ENCODE measurements at places on chromosomes 1 and 21.

DNA sequence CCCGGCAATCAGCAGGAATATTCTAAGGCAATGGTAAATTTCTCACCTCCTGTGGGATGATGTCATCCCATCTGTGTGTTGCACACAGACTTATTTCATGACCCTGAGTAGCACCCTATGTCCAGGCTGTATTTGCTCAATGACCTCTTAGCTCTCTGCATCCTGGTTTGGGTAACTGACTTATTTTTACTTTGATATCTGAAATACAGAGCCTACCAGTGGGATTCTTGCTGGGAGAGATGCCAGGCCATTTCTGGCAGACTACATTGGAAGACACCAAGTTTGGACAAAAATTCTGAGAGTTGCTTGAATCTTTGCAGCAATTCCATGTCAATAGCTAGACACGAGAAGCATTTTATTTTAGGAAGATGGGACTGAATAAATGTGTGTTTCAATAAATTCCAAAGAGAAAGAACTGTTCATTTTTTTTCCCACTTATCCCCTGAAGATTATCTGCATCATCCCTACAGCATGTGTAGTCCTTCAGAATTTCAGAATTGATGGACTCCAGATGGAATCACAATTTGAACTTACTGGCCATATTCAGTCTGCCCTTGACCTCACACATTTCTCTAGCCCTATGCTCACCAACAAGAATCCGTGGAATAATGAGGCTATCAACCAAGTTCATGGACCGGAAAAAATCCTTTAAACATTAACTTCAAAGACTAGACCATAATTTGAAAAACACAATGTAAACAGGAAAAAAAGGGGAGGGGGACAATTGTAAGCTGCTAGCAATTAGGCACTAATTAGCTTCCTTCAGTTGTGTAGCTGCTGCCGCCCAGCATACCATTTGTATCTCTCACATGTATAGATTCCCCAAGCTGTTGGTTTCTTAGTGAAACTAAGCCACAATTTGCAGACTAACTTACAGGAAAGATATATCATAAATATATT is 226.5 kb downstream of the HMCN1 start:
- DNase-seq, result no peak

- no peak for DNase-seq
Measured at GRCh38 chr1:7827126-7827955, 25.5 kb downstream of the UTS2 start.

DNA sequence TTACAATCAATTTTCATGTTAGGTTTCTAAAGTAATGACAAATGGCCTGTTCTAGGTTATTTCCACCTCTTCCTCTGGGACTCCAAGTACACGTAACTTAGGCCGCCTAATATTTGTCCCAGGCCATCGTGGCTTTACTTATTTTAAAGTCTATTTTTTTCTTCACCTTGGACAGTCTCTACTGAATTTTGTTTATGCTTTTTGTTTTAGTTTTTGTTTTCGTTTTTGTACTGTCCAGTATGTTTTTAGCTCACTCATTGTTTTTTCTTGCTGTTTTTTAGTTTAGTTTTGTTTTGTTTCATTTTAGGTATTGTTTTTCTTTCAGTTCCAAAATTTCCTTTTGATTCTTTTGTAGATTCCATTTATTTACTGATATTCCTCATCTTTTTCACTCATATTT is 187.7 kb upstream of the RNPC3 start:
- no peak for DNase-seq

DNA sequence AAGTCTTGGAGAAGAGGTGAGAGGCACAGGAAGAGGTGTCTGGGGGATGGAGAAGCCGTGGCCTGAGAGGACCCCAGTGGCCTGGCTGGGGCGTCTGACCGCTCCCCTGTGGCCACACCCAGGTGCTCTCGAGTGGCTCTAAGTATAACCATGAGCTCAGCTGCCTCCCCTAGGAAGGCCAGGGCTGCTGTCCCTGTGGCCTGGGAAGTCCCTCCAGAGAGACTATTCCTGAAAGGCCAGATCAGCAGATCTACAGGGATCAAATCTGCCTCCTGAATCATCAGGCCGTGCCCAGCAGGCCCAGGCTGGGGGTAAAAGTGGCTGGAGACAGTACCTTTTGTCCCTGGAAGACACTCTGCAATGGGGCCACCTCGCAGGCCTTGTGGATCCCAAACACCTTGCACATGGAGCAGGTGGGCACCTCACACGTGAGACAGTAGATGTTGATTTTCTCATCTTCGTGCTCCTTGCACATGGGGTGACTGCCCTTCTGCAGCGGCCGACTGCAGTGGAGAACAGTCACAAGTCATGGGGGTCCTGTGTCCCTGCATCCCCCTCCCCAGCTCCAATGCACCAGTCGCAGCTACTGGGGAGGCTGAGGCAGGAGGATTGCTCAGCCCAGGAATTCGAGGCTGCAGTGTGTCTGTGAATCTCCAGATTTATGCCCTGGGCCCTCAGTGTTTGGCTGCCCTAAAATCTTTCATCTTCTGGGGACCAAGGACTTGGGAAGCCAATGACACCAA is 6.4 kb downstream of the TRIM63 start:
- DNase-seq, result no peak

GRCh38 chr1:94783342-94784189 is 36.6 kb upstream of the SLC44A3 start:
- no peak for DNase-seq

DNA sequence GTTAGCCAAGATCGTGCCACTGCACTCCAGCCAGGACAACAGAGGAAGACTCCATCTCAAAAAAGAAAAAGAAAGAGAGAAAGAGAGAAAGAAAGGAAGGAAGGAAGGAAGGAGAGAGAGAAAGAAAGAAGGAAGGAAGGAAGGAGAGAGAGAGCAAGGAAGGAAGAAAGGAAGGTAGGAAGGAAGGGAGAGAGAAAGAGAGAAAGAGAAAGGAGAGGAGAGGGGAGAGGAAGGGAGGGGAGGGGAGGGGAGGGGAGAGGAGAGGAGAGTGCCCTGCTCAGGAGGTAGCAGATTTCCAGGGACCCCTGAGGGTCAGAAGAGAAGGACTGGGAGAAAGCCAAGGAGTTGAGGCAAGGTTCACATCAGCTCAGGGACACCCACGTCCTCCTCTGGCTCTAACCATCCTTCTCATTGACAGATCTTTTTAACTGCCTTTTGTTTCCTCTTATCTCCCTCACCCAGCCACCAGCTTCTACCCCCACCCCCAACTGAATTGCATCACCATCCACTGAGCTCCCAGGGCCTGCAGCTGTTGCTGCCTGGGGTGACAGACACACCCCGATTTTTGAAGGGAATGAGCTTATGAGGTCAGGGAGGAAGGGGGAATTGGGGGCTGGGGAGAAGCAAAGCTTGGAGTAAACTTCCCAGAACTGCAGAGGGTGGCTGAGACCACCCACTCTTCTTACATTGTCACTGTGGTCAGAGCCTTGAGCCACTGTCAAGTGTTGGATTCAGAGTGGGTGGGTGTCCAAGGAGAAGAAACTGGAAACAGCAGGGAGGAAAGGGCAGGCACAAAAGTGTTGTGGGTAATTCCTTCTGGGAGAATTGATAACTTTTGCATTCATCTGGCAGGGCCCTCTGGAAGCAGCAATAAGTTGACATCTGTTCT is 91.6 kb downstream of the GLUL start:
- DNase-seq, result no peak

DNA sequence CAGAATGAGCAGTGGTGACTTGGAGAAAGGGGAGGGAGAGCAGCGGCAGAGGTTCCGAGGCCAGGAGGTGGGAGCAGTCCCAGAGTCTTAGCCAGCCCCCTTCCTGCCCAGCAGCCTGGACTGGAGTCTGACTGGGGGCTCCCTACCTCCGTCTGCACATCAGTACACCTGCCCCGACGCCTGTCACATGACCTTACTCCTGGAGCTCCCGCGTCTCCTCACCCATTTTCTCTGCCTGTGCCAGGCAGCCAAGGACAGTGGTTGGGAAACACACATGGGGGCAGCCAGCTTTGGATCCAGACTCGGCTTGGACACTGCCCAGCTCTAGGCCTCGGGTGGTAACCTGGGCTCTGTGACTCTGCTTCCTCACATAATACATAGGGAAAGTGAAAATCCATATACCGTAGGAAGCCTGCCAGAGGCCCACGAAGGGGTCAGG is 16.9 kb downstream of the ACTRT2 start:
- no peak for DNase-seq

- DNase-seq, result no peak
Measured at GRCh38 chr1:48740621-48741020, 36.1 kb downstream of the BEND5 start.

DNA sequence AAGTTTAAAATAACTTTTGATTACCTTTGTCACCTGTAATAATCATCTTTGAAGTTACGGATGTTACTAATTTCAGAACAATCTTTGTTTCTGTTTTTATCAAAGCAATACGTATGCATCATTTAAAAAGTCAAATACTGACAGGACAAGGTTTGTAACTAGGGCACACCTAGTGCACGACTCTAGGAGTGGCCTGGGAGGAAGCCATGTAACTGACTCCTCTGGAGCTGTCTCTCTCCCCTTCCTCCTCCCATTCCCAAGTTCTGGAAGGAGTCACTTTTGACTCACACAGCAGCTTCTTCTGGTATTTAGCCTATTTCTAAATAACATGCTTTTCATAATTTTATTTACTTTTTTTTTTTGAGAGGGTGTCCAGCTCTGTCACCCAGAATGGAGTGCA is 11.8 kb upstream of the RAP1GAP start:
- no peak for DNase-seq

DNA sequence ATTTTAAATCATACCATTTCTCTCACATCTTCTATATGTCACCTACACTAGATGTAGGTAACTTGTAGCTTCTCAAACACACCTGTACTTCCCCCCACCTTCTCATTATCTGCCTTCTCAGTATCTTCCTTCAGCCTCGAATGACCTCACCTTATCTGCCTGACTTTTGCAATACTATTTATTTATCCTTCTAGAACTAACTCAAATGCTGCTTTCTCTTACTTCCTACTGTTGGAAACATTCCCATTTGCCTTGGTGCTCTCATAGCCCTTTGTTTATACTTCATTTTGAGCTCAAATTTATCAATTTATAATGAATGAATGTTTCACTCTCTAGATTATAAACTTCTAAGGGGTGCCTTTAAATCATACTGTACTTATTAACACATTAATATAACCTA is 50.4 kb upstream of the KIAA1614 start:
- no peak for DNase-seq

GRCh38 chr1:218587900-218588299 is 242.8 kb downstream of the TGFB2 start:
- DNase-seq, result no peak

GRCh38 chr21:39197448-39198233 is 14.4 kb upstream of the PSMG1 start:
- DNase-seq, result no peak

- no peak for DNase-seq
Measured at GRCh38 chr1:215005656-215006345, 76.7 kb upstream of the KCNK2 start.

DNA sequence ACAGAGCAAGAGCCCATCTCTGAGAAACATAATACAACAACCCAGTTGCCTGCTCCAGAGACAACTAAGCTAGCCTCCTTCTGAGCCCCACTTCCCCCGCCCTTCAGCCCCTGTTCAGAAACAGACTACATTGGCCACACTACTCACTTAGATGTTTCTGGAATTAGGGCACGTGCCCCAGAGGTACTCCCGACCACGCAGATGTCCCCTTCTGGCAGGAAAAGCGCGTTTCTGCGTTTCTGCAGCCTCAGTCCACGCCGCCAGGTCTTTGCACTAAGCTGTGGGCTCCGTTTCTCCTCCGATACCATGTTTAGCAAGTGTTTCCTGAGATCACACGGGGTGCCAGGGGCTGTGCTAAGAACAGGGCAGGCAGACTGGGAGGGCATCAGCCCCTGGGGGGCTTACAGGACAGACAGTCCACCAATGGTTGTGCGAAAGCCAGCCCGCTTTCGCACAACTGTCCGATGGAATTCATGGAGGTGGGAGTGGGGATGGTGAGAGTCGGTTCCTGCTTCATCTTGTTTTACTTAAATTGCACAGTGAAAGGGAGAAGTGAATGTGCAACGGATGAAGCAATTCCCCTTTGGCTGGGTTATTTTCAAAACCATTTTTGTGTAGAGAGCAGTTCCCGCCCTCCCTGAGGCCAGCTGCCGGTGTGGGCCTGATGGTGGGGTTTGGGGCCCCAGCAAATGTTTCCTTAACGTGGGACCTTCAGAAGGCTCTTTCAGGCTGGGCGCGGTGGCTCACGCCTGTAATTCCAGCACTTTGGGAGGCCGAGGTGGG is 2.7 kb downstream of the PIK3CD start:
- no peak for DNase-seq

DNA sequence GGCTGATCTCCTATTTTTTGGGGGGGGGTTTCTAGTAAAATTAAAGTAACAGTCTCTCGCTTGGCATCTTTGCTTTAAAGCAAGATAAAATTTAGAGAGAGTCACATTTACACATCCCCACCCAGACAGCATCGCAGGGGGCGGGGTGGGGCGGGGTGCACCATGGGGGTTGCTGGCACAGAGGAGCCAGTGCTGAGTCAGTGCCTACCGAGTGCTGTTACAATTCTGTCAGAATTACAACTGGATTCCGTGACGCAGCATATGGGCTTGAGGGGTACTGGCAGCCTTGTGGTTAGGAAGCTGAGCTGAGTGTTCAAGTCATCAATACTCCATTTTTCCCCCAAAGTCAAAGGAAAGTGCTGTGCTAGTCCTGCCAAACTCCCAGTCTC is 175.9 kb downstream of the PRDM16 start:
- no peak for DNase-seq

DNA sequence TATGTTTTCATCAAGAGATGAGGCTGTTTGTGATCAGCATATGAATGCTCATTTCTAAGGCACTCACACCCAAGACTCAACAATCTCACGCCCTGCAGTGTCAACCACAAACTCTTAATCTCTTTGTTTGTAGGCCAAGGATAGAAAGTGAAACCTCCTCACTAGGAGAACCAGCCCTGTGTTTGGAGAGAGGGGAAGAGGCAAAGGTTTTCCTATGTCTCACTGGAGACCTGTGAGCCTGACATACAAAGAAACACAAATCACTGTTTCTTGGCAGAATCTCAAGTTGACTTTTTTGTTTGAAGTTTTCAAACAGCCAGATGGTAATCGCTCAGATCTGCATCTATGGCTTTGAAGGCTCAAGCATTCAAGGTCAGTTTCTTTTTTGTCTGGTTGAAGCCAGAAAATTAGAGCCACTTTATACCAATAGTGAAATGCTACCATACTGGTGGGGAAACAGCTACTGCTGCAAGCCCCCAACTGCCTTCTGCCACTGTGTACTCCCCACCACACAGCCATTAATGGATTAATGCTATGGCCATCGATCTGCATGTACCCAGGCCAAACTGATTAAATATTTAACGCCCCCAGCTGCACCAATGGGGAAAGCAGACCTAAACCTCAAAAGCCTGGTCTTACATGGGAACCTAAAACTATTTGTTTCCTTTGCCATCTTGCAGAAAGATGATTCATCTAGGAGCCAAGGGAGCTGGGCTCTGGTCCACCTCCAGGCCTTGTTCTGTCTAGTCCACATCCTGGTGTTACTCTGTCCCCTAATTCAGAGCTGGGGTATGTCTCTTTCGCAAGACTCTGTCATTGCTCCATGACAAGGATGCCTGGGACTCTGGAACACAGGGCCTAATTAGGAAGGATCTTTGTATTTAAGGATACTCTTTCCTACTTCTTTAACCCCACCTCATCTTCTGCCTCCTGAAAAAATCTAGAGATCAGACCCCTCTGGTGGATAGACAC is 16.3 kb downstream of the PDZK1 start:
- no peak for DNase-seq
